Type B pancreatic cell (in vitro differentiated cells): ENCODE measurements at places on chromosomes 16 and 17. TPM values are rescaled to one million over a fixed set of nuclear protein-coding genes. Genes with fewer than 3 reads are reported as not detected.

DNA sequence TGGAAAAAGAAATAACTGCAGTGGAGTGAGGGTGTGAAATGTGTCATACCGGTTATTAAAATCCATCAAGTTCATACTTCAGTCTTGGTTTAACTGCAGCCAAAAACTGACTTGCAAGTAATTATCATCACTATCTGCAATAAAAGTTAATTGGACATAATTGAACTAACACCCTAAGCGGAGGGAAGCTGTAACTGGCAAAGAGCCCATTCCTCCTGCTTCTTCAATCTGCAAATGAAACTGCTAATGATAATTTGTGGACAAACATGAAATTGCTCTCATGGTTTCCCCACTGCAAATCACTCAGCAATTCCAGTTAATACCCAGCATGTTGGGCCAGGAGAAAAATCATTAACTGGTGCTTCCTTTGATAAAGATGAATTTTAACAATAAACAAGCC is 46.5 kb downstream of the FAM222B start:
- H3K36me3 ChIP-seq, result peaks cover 7% of the 10 kb centered on the region
- H3K27ac ChIP-seq, result no peak overlapping the region
- H3K27me3 ChIP-seq, result no peaks in the 10 kb centered on the region

- H3K36me3 ChIP-seq, result peaks cover 30% of the 10 kb centered on the region
- no peak for DNase-seq
- H3K4me1 ChIP-seq, result peaks cover 17% of the 10 kb centered on the region
- no peak overlapping the region for H3K27ac ChIP-seq
- no peak overlapping the region for H3K4me3 ChIP-seq
Observed at GRCh38 chr16:50326835-50327465, 41.8 kb downstream of the BRD7 start.

- H3K36me3 ChIP-seq, result peaks cover 15% of the 10 kb centered on the region
- H3K27ac ChIP-seq, result peak overlapping the region; percentile 84
- no peak for DNase-seq
Observed at GRCh38 chr17:74211141-74211911, 2.0 kb upstream of the TTYH2 start.

GRCh38 chr17:11458279-11458678 is 140.0 kb upstream of the DNAH9 start:
- peaks cover 4% of the 10 kb centered on the region for H3K27me3 ChIP-seq
- H3K4me3 ChIP-seq, result no peak overlapping the region
- no peaks in the 10 kb centered on the region for H3K36me3 ChIP-seq
- no peak for DNase-seq
- peaks cover 5% of the 10 kb centered on the region for H3K4me1 ChIP-seq

DNA sequence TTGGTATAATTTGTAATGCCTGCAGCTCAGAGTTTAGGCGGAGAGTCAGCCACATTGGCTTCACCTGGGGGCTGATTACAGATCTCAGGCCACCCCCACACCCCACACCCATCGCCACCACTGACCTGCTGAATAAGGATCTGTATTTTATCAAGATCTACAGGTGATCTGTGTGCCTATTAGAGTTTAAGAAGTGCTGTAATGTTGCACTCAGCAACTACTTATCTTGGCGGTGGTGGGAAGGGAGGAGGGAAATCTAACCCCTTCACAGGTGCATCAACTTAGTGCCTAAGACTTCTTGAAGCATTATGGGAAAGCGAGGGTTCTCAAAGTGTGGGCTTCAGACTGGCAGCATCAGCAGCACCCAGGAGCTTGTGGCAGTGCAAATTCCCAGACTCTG is 17.5 kb upstream of the KRT20 start:
- no peak for DNase-seq
- H3K4me1 ChIP-seq, result peaks cover 18% of the 10 kb centered on the region
- peaks cover 4% of the 10 kb centered on the region for H3K36me3 ChIP-seq
- no peak overlapping the region for H3K4me3 ChIP-seq

DNA sequence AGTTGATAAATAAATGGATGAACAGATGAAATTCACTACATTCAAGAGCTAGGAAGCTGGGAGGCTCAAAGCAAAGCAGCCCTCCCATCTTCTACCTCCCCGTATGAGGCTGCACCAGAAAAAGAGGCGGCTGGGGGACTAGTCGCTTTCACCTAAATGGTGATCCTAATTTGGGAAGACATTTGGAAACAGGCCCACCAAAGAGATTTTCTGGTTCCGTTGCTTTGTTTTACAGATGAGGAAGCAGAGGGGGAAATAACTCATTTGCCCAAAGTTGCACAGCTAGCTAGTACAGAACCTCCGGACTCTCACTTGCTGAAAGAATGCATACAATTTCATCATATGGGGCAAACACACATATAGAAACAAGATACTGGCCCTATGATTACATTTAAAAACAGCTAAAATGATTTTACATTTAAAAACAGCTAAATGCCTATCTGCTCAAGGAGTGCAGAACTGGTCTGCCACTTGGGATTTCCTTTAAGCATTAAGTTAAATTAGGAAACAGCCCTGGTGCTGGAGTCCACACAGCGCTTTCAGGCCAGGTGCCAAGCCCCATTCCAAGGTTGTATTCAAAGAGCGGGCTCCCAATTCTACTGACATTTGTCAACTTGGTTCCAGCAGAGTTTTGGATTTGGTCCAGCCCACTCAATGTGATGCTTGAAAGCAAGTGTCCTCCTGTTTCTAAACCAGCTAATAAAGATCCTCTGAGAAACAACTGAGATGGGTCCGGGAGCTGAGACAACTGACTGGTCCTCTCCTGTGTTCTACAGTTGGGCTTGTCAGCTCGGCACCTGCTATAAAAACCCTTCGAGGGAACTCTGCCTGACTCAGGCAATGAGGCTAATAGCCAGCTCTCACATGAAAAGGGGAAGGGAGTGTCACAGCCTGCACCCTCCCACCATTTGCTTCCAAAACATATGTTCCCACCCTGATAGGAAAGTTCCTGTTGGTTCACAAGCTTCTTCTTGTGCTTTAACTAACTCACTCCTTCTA is 11.7 kb downstream of the ERN1 start:
- no peak overlapping the region for H3K4me3 ChIP-seq
- no peak for DNase-seq
- no peaks in the 10 kb centered on the region for H3K36me3 ChIP-seq
- no peaks in the 10 kb centered on the region for H3K27me3 ChIP-seq
- peaks cover 21% of the 10 kb centered on the region for H3K4me1 ChIP-seq
- no peak overlapping the region for H3K27ac ChIP-seq

DNA sequence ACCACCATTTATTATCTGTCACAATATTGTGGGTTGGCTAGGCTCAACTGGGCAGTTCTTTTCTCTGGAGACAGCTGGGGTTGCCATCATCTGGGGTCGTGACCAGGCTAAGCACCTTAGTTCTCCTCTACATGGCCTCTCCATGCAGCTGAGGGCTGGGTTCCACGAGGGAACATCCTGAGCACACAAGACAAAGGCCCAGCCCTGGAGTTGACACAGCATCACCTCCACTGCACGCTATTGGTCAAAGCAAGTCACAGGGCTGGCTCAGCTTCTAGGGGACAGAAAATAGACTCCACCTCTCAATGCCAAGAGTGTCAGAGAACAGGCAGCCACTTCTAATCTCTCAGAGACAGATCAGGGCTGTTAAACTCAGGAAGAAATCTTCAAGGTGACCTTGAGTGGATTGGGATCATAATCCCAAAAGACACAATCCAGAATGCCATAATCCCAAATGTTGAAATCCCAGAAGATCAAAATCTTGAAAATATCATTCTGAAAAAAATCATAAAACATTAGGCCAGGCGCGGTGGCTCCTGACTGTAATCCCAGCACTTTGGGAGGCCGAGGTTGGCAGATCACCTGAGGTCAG is 13.0 kb upstream of the USP10 start:
- DNase-seq, result no peak
- H3K27me3 ChIP-seq, result peaks cover 15% of the 10 kb centered on the region
- H3K4me3 ChIP-seq, result no peak overlapping the region
- H3K36me3 ChIP-seq, result no peaks in the 10 kb centered on the region

- peaks cover 10% of the 10 kb centered on the region for H3K4me1 ChIP-seq
- H3K27ac ChIP-seq, result peak overlapping the region; percentile 46
- H3K4me3 ChIP-seq, result peak overlapping the region; percentile 66
- no peaks in the 10 kb centered on the region for H3K27me3 ChIP-seq
Observed at GRCh38 chr17:80151333-80151732, 4.4 kb upstream of the EIF4A3 start.

The VTN gene
- total RNA-seq, result 20.3 and 54.1 TPM in 2 replicates

The E2F4 gene
- total RNA-seq, result 68.8 and 84.5 TPM in 2 replicates

The DOC2B gene
- 3.1 and 6.3 TPM in 2 replicates for total RNA-seq

The NEUROD2 gene
- not detected in 2 replicates for total RNA-seq

The FAM117A gene
- 8.4 and 13.0 TPM in 2 replicates for total RNA-seq

The HSD17B1 gene
- 2.2 and 2.7 TPM in 2 replicates for total RNA-seq

The UBE2I gene
- total RNA-seq, result 157 and 170 TPM in 2 replicates
